Chondrocyte (in vitro differentiated cells): ENCODE measurements at places on chromosomes 2 and 18.

DNA sequence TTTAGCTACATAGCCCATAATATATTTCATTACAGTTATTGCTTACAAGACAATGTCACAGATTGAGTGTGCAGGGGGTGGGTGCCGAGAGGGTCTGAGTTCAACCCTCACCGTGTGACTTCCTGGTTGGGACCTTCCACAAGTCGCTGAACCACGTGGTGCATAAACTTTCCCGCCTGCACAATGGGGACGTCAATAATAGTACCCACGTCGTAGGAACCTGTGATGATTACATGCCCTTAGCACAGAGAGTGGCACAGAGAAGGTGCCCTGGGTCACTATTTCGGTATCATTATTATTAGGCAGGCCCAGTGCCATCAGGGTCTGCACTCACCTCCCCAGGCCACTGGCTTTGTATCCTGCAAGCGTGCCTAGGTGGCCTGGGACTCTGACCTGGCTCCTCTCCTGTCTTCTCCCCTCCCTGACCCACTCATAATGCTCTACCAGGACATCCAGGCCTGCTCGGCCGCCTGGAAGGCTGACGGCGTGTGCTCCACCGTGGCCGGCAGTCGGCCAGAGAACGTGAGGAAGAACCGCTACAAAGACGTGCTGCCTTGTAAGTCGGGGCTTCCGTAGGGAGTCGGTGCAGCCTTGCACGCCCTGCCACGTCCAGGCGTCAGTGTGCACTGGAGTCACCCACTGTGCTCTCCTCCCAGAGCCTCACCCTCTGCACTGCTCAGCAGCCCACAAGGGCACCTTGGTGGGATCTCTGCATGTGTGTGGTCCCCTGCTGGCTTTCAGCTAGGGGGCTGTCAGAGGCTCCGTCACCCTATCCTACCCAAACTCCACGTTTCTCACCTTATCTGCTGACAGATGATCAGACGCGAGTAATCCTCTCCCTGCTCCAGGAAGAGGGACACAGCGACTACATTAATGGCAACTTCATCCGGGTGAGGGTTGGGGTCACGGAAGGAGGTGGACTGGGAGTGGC lies 2.8 kb downstream of the PTPN18 start:
- no peak for DNase-seq

DNA sequence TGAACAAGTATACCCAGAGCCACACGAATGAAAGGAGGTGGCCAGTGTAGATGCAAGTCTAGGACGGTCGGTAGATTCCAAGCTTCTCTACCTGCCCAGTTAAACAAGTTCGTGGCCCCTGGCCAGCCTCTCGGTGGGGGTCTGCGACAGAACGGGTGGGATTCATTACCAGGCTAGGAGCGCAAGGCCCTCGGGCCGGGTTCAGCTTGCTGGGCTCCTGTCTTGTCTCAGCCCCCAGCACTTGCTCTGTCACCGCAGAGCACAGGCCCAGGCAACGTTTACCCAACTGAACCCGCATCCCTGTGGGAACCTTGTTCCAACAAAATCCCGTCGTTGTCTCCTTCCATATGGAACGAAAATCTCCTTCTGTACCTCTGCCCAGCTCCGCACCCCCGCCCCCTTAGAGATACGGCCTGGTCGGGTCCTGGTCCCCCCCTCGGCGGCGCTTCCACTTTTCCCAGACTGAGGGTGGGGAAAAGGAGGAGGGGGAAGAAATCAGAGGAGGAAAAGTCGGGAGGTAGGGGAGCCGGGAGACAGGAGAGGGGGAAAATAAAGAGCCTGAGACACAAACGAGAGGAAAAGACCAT lies 1.9 kb upstream of the EMX1 start:
- no peak for DNase-seq

DNA sequence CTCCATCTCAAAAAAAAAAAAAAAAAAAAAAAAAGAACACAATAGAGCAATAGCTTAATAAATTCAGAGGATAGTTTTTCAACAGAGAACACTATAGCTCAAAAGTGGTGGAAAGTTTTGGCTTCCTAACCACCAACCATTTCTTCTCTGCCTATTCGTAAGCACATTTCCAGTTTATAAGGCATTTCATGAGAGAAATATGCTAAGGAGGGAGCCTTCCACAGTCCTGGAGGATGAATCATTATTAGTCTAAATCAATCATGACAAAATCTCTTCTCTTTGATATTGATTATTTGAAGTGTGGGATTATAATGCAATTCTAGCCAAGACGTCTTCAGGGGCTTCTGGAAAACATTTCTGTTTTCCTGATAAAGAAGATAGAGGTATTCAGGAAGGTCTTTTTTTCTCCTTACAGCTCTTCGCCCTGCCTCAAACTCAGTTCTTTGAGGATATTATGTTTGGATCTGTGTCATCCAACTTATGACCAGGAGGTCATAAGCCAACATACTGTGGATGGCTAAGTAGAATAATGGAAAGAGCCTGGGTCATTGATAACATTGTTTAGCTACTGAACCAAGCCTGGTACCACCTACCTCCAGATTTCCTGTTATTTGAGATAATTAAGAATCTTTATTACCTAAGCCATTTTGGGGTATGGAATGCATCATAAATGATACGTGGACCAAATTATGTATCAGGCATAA lies 207.3 kb downstream of the TRIB2 start:
- DNase-seq: no peak

- no peak for DNase-seq
Measured at GRCh38 chr2:1804351-1804771, 60.0 kb upstream of the PXDN start.

GRCh38 chr2:142724713-142725349 lies 152.6 kb upstream of the KYNU start:
- no peak for DNase-seq

DNA sequence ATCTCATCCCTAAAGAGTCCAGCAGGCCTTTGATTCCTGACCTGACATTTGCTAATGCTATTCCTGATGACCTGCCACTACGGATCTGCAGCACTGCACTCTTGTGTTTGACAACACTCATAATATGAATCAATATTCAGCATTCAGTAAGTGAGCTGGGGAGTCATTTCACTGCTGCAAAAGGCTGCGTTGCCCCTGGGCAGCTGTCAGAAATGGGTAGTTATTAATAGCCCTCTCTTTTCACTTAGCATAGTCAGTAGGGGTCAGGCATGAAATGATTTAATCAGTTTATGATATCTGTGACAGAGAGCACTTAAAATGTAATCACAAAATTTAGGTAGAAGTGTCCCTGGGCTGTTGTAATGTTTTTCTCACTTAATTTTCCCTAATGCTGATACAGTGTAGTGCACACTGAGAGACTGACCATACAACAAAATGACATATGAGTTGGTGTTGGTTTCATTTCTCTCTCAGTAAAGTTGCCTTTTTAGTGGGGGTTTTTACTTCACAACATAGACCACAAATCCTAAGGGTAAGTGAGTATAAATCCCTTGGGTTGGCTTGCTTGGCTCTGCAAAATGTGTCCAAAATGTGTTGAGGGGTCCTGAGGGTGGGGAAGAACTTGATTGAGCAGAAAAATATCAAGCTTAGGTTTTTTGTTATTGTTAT lies 184.8 kb downstream of the CAMKMT start:
- DNase-seq: no peak
